ENCODE measurements at places on chromosomes 5 and 9.

DNA sequence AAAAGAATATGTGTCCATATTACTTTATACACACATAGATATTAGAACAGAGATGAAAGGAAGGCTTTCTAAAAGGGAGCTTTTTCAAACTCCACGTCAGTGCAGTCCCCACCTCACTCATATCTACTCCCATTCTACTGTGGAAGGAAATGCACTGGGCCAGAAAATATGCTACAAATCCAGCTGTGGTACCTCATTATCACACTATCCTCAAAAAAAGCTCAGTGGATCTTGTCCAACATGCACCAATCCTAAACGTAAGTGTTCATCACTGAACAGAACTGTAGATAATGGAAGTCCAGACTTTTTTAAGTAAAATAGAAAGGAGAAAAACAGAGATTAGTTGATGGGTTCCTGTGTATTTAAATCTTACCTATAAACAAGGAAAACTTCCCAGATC is 27.9 kb downstream of the TRPM6 start:
- no peak for DNase-seq

DNA sequence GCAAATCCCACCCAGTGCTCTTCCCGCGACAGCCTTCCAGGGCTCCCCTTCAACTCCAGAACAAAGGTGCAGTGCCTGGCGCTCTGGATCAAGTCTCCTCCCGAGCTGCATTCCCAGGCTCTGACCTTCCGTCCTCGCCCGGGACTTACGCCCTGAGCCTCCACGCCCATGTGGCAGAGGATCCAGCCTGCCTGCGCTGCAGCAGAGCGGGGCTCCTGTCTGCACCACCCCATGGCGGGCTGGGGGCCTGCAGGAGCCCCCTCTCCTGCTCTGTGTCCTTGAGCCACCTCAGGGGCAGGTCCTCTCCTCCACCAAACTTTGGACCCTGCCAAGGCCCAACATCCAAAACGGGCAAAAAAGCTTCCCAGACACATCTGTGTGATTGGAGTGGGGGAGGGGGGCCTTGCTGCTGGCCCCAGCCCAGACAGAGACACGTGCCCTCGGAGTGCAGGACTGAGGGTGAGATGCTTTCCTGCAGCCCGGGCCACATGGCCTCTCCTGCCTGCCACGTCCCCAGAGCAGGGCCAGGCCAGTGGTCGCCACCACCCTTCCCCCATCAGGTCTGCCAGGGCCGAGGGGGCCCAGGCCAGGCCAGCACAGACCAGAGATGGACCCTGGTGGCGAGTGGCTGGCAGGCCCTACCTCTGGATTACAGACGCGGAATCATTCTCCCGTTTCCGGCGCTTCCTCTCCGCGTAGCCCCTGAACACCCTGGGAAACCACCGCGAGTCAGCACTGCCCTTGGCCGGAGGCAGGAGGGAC is 4.4 kb downstream of the NSMF start:
- no peak for DNase-seq

- DNase-seq = no peak
Observed at GRCh38 chr5:159163027-159163700, 46.2 kb downstream of the RNF145 start.

DNA sequence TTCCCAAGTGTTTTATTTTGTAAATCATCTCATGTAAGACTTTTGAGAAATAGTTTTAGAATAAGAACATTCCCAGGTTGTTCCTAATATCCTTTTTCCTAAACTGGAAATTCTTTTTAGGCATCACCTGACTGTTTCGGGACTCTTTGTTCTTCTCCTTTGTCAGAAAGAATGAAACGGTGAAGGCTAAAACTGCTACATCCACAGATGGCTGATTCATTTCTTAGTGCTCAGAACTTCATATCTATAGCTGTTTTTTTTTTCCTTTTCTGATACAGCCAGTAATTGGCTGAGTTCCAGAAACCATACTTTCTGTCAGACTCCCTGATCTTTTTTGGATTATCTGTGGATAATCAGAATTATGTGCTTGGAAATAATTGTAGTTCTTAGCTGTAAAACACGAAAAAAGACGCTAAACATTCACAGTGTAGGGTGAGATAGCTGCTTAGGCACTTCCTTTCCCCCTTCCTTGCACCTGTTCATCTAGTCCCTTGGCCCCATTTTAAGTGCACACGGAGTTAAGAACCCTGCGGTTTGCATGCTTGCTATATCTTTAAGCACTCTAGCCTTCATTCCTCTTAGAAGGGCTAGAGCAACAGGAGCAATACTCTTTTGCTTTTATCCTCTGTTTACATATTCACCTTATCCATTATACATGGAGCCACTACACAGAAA is 283.9 kb downstream of the PJA2 start:
- no peak for DNase-seq

DNA sequence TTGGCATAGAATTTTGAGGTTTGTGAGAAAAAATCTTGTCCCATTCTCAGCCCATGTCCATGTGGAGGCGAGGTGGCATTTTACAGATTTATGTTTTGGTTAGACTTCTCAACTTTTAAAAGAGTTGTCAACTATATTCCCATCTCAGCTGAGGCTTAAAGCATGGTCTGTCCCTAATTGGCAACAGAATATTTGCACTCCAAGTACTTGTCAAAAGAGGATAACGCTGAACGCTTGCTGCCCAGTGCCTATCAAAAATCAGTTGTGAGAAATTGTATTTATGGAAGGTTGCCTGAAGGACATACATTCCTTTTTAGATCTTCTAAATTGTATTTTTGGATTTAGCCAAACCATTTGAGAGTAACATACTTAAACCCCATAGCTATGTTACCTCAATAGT is 202.0 kb downstream of the SLF1 start:
- no peak for DNase-seq

- no peak for DNase-seq
Observed at GRCh38 chr9:3746296-3747275, 220.8 kb upstream of the RFX3 start.

DNA sequence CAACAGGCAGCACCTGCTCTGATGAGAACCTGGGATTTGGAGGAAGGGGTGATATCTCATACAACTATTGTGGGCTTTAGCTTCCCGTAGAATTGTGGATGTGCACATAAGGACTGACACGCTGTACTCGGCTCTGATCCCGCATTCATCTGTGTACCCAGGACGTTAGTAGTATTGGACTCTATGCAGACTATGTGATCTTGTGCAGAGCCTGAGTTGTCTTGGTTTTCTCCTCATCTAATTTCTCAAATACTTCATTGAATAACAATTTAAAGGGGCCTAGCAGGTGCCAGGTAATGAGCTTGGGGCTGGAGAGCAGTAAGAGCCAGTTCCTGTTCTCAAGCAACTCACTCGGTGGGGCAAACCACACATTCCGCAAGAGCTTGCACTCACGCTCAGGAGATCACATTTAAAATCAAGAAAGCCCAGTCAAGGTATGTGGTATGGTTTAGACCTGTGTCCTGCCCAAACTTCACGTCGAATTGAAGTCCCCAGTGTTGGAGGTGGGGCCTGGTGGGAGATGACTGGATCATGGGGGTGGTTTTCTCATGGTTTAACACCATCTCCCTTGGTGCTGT is 14.8 kb downstream of the C5orf15 start:
- DNase-seq = no peak

GRCh38 chr5:106875591-106876297 is 795.0 kb downstream of the EFNA5 start:
- DNase-seq = no peak

GRCh38 chr5:67731886-67732285 is 483.7 kb upstream of the PIK3R1 start:
- DNase-seq = no peak

GRCh38 chr9:8078641-8079140 is 279.1 kb upstream of the DMAC1 start:
- no peak for DNase-seq
